ENCODE measurements at places on chromosomes 7 and 10.

DNA sequence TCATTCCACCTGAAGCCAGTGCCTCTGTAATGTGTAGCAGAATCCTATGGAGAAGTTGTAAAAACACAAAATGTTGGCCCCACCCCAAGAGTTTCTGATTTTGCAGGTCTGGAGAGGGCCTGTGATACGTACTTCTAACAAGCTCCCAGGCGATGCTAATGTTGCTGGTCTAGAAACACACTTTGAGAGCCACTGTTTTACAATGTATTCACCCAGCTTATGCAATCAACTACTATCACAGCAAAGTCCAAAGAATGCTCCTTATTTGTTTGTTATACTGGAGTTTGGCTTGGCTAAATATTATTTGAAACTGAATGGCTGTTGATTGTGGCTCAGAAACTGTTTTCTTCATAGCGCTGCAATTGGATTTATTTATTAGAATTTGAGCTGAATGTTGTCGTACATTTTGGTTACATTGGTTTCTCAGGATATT is 44.3 kb downstream of the DNAJB9 start:
- no peak for DNase-seq

GRCh38 chr7:111730476-111731300 is 168.4 kb upstream of the IMMP2L start:
- DNase-seq = no peak

DNA sequence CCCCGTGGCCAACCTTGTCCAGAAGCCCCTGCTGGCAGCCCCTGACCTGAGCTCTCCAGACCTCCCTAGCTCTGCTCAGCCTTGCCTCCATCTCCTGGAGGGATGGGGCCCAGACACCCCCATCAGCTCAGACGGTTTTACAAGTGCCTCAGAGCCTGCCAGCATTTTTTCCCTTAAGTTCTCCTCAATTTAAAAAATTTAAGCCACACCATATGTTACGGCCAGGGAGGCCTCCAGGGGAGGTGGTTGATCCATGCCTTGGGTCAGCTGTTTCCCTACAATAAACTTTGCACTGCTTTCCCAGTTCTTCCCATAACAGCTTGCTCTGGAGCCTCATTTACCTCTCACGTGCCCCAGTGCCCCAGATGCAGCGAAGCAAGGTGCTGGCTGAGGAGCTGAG is 143.5 kb downstream of the RGS10 start:
- DNase-seq = no peak

GRCh38 chr10:7887174-7887816 is 69.0 kb downstream of the TAF3 start:
- no peak for DNase-seq

- no peak for DNase-seq
Measured at GRCh38 chr7:122132341-122132740, 11.7 kb downstream of the AASS start.

DNA sequence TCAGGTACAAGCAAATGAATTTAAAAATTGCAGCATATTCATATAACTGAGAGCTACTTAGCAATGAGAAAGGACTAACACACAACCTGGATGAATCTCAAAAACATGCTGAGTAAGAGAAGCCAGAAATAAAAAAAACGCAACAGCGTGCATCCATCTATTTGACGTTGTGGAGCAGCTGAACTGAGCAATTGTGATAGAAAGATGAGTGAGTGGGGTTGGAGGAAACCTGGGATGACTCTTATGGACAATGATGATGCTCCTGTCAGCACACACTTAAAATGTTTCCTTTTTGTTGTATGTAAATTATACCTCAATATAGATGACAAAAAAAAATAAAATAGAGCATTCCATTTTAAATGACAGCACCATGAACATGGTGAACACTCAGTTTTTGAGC is 36.0 kb upstream of the AKR1E2 start:
- no peak for DNase-seq

- DNase-seq = no peak
Measured at GRCh38 chr7:12418452-12418851, 14.8 kb upstream of the VWDE start.

- DNase-seq = no peak
Measured at GRCh38 chr7:101411508-101411874, 48.8 kb downstream of the COL26A1 start.

- DNase-seq = no peak
Measured at GRCh38 chr7:22238354-22239311, 118.3 kb downstream of the RAPGEF5 start.

- no peak for DNase-seq
Measured at GRCh38 chr10:119394657-119395279, 147.8 kb downstream of the RGS10 start.

DNA sequence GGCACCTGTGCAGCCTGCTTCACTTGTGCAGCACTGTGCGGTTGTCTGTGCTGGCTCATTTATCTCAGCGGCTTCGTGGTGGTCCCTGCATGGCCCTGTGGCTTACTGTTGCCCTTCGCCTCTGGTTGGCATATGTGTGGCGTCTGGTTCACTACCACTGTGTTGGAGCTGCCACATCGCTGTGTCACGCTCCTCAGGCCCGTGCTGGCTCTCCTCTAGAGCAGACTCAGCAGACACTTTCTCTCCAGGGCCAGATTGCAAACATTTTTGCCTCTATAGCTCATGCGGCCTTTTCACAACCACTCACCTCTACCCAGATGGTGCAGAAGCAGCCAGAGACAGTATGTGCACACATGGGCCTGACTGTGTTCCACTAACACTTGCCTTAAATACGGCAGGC is 37.9 kb downstream of the PPP2R2D start:
- no peak for DNase-seq

- DNase-seq = no peak
Measured at GRCh38 chr10:35789996-35790395, 147.9 kb upstream of the FZD8 start.

DNA sequence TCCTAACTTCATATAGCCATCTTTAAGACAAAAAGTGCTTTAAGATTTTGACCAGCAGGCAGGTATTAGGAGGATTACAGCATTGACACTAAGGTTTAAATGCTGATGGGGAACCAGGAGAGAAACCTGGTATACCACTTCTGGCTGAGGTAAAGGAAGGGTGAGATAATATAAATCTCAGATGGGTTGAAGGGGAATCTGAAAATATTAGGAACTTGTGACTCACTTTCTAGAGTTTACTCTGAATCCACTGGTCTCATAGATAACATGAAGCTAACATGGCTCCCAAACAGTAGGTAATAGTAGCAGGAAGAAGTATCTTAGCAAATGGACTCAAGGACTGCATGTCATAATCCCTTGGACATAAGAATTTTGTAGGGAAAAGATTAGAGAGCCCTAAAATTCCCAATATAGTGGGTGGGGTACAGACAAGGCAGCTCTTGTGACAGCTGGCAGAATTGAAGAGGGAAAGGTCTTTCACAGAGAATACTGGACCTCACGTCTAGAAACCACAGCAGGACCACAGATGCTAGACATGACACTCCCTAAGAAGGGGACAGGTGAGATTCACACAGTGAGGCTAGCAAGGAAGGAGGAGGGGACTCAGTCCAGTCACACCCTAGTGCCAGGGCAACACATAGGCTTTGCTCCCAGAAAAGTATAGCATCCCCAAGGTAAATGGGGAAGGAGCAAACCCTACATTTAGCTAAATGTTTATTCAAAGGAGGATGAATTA is 3.5 kb downstream of the PTTG1IP2 start:
- no peak for DNase-seq

GRCh38 chr7:23691320-23691719 is 11.3 kb downstream of the FAM221A start:
- DNase-seq = no peak

GRCh38 chr7:4641091-4641666 is 40.9 kb upstream of the FOXK1 start:
- no peak for DNase-seq

- DNase-seq = no peak
Measured at GRCh38 chr7:140126435-140127034, 50.2 kb downstream of the KDM7A start.

GRCh38 chr10:35409094-35409582 is 72.8 kb downstream of the CCNY start:
- DNase-seq = no peak

- no peak for DNase-seq
Measured at GRCh38 chr10:60643874-60644273, 134.4 kb upstream of the CDK1 start.

DNA sequence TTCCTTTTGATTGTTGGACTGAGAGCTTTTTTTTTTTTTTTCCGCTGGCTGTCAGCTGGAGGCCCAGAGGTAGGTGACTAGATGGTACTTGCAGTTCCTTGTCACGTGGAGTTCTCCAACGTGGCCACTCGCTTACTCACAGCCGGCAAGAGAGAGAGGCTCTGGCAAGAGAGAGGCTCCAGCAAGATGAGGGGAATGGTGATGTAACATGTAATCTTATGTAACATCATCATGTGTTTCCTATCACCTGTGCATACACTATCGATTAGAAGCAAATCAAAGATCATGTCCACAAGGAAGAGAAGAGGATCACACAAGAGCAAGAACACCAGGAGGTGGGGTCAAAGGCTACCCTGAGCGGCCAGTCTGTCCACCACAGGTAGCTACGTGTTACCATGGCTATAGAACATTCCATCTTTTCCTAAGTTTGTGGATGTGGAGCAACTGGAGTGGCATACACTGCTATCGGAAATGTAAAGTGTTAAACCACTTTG is 4.0 kb upstream of the BORCS7 start:
- DNase-seq = no peak

DNA sequence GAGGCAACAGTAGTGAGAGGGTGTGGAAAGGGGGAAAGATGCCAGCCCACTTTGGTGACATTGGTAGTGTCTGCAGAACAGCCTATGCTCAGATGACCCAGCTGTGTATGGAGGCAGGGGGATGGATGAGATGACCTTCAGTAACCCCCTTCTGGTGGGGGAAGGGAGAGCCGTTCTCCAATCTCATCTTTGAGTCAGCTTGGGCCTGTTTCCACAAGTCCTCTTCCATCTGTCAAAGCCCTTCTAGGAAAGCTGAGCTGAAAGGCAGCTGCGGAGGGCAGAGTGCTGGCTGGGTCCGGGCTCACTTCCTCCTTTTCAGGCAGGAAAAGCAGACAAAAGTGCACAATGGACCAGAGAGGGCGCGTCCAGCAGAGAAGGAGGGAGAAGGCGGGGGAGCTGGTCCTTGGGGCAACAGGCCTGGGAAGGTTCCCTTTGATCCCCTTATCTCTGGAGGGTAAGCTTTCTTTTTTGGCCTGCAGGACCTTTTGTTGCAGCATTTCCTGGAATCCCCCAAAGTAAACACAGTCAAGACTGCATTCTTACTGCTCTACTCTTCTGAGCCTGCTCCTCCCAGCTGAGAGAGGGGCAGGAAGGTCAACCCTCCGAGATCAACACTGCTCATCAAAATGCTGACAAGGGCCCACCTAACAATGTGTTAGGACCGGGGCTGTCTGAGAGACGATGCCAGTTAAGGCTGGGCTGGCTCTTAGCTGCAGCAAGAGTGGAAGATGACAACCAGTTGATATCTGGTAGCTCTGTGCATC is 1.2 kb upstream of the LRMDA start:
- no peak for DNase-seq

DNA sequence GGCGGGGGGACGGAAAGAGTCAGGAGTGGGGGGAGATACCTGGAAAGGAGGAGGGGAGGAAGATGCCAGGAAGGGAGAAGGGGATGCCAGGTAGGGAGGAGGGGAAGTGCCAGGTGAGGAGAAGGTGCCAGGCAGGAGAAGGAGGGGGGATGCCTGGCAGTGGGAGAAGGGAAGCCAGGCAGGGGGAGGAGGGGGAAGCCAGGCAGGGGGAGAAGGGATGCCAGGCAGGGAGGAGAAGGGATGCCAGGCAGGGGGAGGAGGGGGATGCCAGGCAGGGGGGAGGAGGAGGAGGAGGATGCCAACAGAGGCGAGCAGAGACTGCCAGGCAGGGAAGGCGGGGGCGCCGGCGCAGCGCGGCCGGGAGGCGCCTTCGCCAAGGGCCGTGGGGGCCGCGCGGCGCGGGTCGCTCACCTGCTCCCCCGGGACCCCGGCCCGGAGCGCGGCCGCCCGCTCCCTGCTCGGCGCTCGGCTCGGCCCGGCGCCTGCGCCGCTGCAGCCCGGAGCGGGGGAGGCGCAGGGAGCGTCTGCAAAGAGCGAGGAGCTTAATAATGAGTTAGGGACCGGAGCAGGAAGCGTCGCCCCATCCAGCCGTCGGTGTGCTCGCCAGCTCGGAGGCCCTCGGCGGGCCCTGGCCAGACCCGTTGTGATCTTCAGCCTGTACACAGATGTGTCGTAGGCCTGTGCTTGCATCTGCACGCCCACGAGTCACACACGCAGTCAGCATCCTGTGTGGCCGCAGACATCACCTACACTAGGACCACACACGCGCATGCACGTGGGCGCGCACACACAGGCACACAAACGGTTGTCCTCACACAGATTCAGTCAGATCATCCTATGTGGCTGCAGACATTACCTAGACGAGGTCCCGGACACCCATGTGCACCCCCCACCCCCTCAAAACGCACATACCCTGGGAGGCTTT is 28.4 kb upstream of the SMARCD3 start:
- DNase-seq = peak; percentile 29

DNA sequence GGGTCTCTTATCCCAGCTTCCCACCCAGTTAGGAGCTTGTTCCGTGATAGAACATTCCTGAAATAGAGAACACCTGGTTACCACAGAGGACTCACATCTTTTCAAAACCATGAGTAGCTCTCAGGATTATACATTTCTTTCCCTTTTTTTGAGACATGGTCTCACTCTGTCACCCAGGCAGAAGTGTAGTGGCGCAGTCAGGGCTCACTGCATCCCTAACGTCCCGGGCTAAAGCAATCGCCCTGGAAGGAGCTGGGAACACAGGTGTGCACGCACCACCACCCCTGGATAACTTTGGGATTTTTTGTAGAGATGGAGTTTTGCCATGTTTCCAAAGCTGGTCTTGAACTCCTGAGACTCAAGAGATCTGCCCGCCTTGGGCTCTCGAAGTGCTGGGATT is 144.0 kb downstream of the RNF216 start:
- no peak for DNase-seq

DNA sequence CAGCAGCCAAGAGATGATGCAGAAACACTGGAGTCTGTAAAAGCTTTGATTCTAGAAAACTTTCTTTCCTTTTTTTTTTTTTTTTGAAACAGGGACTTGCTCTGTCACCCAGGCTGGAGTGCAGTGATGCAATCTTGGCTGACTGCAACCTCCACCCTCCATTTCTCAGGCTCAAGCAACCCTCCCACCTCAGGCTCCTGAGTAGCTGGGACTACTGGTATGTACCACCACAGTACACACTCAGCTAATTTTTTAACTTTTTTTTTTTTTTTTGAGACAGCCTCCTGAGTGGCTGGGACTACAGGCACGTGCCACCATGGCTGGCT is 17.0 kb upstream of the BAG3 start:
- no peak for DNase-seq
